ENCODE measurements at places on chromosomes 16 and 17.

DNA sequence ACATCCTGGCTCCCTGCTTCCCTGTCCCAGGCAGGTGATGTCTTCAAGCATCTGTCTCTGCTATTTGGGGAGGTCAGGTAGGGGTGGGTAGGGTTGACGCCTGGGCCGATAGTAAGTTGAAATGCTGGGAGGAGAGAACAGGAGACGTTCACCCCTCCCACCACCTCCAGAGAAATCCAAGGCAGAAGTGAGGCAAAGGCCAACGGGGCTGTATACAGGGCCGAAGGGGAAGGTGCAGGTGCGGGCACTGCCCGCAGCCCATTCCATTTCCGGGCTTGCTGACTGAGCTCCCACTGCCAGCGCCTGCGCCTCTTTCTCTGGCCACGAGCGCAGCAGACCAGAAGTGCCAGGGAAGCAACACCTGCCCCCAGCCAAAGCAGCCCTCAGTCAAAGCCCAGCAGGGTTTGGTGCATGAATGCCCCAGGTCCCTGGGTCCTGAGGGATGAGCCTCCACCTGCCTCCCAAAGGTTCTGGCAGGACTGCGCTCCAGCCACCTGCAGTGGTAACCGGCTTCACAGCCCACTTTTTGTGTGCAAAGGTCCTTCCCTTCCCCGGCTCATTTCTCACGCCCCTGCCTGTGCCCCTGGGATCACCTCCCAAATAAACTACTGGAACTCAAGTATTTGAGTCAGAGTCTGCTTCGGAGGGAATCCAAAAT, 127.6 kb upstream of the TNRC6C start:
- no peak for DNase-seq

GRCh38 chr16:85207357-85207921, 95.2 kb upstream of the CIBAR2 start:
- no peak for DNase-seq

DNA sequence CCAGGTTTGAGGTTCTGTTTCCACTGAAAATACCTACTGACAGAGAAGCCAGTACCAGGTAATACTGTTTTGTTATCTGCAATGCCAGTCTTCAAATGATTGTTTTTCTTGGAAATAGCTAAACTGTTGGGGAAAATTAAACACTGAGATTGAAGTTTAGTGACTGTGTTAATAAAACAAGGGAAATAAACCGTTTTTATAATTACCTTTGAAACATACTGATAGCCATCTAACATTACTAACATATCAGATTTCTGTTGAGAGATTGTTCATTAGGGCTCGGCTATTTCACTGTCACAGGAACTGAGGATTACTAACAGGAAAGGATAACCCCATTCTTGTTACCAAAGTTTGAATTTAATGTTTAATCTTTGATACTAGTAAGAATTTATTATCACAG, 42.1 kb downstream of the CYB5B start:
- no peak for DNase-seq

- DNase-seq, result no peak
Measured at GRCh38 chr17:32102646-32103186, 39.6 kb upstream of the RHOT1 start.

DNA sequence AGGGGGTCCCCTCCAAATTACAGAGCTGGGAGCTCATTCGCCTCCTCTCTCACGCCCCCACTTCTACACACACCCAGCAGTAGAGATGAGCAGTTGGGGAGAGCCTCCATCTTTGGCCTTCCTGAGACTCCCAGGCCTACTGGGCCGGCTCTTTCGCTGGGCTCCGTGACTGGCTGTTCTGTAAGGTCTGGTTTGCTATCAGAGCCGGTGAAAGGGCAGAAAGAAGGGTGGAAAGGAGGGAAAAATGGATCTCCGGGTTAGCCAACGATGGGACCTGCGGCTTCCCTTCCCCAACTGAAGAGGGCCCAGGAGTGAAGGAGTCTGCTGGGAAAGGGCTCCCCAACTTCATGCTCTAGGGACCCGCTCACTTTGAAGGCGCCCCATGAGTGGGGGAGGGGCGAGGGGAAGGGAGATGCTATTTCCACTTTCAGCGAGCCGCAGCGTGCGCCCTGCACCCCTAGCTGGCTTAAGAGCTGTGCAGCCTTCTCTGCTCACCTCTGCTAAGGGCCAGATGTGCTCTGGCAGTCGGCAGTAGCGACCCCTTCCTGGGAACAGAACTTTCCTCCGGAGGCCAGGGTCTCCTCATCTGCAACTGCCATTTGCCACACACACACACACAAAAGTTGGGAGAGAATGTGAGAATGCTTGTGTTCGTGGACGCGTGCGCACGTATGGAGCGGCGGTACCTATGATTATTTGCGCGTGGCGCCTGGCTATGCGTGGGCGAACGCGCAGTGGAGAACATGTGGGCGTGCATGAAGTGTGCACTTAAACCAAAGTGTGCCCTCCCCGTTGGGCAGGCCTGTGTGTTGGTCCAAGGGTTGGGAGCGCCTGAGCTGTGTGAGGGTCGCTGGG, 2.9 kb upstream of the FOXF1 start:
- DNase-seq, result no peak

GRCh38 chr16:30786115-30786935, 680 bp downstream of the ZNF629 start:
- DNase-seq, result no peak
